Stimulated activated CD8-positive, alpha-beta memory T cell treated with anti-CD3 and anti-CD28 coated beads, Interleukin-7, amount 100 ng/mL, for 1 hour (primary cell): ENCODE measurements at places on chromosomes 7 and 10.

DNA sequence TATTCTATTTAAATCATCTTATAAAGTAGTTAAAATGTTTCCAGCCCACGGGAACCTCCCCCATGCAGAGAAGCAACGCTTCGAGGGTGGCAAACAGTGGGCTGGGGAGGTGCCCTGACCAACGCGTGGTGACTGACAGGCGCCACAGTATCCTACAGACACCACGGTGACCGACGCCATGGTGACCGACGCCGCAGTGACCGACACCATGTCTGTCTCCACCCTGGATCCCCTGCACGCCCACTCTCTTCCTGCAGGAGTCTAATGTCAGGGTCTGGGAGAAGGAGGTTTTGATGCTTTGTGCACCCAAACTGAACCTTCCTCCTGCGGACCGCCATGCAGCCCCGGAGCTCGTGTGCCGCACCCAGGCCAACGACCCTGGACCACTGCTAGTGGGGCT is 464.4 kb downstream of the PTPRN2 start:
- DNase-seq: no peak

GRCh38 chr10:118816471-118817168 is 61.9 kb upstream of the CACUL1 start:
- DNase-seq: no peak

- DNase-seq: no peak
Measured at GRCh38 chr7:99090771-99091542, 53.0 kb downstream of the SMURF1 start.

GRCh38 chr10:89425000-89425399 is 10.6 kb downstream of the IFIT5 start:
- DNase-seq: no peak

- DNase-seq: no peak
Measured at GRCh38 chr7:124761164-124761715, 4.4 kb downstream of the GPR37 start.

DNA sequence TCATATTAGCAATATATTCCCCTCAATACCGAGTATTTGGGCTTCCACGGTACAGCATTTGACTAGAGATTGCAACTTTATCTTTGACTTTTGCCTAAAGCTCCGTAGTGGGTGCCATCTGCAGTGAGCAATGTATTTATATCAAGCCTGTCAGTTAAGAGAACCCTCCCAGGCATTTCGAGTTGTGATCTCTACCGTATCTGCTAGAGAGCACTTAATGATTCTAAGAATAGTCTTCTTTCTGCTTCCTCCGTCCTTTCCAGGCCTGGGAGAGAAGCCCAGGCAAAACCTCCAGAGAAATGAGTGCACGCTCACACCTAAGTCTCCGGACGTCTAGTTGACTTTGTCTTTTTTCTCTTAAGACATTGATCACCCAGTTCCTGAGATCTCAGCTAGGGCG is 210.6 kb downstream of the KLF6 start:
- no peak for DNase-seq

- no peak for DNase-seq
Measured at GRCh38 chr10:26335574-26336093, 102.5 kb upstream of the APBB1IP start.

GRCh38 chr10:867807-868206 is 63.7 kb downstream of the LARP4B start:
- no peak for DNase-seq

DNA sequence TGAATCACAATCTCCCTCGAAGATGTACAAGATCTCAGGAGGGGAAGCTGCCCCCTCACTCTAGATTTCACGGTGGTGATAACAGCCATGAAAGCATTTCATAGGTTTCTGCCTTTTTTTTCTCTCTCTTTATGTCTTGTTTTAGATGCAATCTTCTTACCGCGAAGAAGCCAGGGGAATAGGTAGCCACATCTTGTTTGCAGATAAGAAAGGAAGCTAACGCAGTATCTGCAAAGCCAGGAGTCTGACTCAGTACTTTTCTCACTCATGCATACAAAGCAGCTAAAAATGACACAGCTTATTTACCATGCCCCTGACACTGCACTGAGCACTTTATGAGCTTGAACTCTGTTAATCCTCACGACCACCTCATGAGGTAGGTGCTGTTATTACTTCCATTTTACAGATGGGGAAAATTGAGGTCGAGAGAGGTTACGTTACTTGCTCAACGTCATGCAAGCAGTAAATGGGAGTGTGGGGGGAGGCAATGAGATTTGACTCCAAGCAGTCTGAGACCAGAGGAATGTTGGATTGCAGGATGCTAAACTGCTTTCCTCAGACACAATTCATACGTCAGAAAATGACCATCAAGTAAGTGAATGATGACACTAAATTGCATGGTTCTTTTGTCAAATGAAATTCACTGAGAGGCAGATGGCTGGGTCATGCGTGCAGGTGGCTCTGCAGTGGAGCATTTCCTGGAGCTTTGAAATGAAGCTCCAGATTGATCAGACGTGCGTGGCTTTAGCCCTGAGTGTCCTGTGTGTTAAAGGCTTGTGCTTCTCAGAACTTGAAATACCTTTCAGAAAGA is 3.3 kb downstream of the MAP3K8 start:
- no peak for DNase-seq

- no peak for DNase-seq
Measured at GRCh38 chr10:17088118-17088806, 41.3 kb downstream of the CUBN start.

DNA sequence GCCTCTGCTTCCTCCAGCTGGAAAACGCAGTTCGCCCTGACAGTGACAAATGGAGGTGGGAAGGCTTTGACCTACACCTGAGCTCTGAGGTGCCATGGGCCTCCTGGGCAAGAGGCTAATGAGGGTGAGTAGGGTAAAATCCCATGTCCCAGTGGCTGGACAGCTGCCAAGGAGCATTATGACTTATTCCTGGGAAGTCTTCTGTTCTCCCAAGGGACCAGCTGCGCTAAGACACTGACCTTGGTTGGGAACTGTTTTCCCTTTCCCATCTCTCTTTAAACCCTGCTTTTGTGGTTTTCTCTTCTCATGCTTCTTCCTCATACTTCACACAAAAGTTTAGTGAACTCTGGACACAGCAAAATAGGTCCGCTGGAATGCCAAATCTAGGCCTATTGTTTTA is 72.6 kb downstream of the COPG2 start:
- DNase-seq: no peak

DNA sequence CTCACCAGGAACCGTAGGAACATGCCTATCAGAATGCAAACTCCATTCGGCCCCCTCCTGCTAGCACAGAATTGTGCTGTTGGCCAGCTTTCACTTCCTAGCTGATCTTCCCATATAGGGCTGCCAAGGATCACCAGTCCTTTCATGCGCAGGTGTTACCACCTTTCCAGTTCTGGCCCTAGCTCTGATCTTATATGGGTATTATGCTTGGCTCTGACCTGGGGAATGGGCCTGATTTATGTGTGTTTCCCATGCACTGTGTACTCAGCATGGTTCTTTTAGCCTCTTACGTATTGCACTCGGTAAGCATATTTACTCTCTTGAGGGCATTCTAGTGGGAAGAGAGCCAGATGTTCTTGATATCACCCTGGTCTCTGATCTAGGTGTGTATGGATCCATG is 11.1 kb downstream of the SLC35G1 start:
- no peak for DNase-seq

DNA sequence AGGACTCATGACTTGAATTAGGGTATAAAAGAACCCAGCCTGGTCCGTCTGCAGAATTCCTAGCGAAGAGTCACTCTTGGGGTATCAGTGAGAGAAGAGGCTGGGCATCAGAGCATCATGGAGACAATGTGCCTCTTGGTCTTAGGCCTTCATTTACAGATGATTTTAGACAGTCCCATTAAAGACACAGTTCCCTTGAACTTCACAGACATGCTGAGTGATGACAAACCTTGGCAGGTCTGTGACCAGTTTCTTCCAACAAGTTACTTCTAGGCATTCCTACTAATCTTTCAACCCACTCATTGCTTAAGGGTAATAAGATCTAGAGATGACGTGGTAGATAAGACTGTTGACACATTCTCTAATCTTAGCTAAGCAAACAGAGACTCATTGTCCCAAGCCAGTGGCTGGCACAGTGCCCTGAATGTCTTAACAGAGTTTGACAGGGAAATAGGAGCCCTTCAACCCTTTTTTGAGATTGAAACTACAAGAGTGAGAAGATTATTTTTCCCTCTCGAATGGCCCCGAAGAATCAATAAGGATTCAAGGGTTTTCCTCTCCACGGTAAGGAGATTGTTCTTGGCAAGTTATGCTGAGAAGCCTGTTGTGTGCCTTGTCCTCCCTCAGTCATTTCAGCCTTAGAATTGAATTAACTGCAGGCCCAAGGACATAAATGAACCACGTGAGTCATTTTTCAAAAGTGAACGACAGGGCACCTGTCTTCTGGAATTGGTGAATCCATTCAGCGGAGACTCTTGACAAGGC is 281.1 kb downstream of the CCDC3 start:
- DNase-seq: no peak

- no peak for DNase-seq
Measured at GRCh38 chr7:23333671-23334246, 34.6 kb downstream of the MALSU1 start.

DNA sequence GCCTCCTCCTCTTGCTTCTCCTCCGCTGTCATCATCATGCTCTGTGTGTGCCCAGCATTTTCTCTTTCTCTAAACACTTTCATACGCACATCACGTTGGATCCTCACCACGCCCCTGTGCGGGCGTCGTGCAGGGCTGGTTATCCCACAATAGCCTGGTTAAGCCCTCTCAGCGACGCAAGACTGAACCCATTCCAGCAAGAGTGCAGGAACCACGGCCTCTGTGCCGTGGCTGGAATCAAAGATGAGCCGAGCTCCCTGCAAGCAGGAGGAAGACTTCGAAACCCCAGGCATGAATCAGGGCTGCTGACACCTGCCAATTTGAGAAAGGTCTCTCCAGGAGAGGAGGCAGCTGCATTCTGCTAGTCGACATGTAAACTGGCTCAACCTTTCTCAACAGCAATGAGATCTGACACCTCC is 74.8 kb upstream of the FOXK1 start:
- DNase-seq: no peak
